Activated CD4-positive, alpha-beta T cell treated with anti-CD3 and anti-CD28 coated beads, Interleukin-2, amount 10 ng/mL, durations not matched to agents 7 days and 5 days (primary cell): ENCODE measurements at places on chromosomes 1 and 21. TPM values are rescaled to one million over a fixed set of nuclear protein-coding genes. Genes with fewer than 3 reads are reported as not detected.

- H3K27ac ChIP-seq, result no peak overlapping the region
- H3K27me3 ChIP-seq, result peaks cover 8% of the 10 kb centered on the region
- no peak overlapping the region for H3K4me3 ChIP-seq
- no peaks in the 10 kb centered on the region for H3K4me1 ChIP-seq
- no peaks in the 10 kb centered on the region for H3K36me3 ChIP-seq
Observed at GRCh38 chr21:44729336-44730027, 18.1 kb upstream of the TSPEAR start.

GRCh38 chr1:93253516-93253915 lies 73.0 kb downstream of the CCDC18 start:
- DNase-seq, result no peak
- peaks cover 3% of the 10 kb centered on the region for H3K4me1 ChIP-seq
- no peak overlapping the region for H3K4me3 ChIP-seq

DNA sequence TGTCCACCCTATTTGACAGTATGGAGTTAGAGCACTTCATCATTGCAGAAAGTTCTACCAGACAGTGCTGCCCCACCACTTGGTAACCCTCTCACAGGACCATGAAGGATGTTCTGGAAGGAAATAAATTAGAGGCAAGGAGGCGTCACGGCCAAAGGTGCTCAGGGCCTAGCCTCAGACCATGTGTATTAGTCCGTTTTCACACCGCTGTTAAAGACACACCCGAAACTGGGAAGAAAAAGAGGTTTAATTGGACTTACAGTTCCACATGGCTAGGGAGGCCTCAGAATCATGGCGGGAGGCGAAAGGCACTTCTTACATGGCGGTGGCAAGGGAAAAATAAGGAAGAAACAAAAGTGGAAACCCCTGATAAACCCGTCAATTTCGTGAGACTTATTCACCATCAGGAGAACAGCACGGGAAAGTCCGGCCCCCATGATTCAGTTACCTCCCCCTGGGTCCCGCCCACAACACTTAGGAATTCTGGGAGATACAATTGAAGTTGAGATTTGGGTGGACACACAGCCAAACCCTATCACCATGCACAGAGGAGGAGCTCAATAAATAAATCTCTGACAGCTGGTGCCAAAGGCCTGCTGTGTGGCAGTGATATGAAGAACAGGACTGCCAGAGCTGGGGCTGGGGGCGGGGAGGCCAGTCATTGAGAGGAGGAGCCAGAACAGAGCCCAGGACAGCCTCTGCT lies 75.8 kb downstream of the FHAD1 start:
- DNase-seq, result no peak
- H3K4me1 ChIP-seq, result peaks cover 3% of the 10 kb centered on the region
- no peak overlapping the region for H3K27ac ChIP-seq
- no peak overlapping the region for H3K4me3 ChIP-seq

GRCh38 chr1:111848852-111849545 lies 93.3 kb downstream of the DDX20 start:
- no peak overlapping the region for H3K27ac ChIP-seq
- no peak overlapping the region for H3K4me3 ChIP-seq
- no peak for DNase-seq
- no peaks in the 10 kb centered on the region for H3K4me1 ChIP-seq
- no peaks in the 10 kb centered on the region for H3K36me3 ChIP-seq

The LRRC38 gene
- not detected for total RNA-seq

GRCh38 chr1:88284666-88285366 lies 399.3 kb upstream of the PKN2 start:
- no peak overlapping the region for H3K27ac ChIP-seq
- DNase-seq, result no peak
- H3K4me3 ChIP-seq, result no peak overlapping the region
- H3K36me3 ChIP-seq, result no peaks in the 10 kb centered on the region

The PCAT6 gene
- not detected for total RNA-seq

The S100A12 gene
- total RNA-seq, result not detected

The PTPN14 gene
- total RNA-seq, result 0.37 TPM

The DRAXIN gene
- 0.62 TPM for total RNA-seq

GRCh38 chr1:108685529-108685928 lies 6.6 kb upstream of the PRPF38B start:
- no peak for DNase-seq
- no peak overlapping the region for H3K27ac ChIP-seq
- H3K4me3 ChIP-seq, result no peak overlapping the region
- peaks cover 9% of the 10 kb centered on the region for H3K27me3 ChIP-seq

The THEM4 gene
- total RNA-seq, result 34.0 TPM

DNA sequence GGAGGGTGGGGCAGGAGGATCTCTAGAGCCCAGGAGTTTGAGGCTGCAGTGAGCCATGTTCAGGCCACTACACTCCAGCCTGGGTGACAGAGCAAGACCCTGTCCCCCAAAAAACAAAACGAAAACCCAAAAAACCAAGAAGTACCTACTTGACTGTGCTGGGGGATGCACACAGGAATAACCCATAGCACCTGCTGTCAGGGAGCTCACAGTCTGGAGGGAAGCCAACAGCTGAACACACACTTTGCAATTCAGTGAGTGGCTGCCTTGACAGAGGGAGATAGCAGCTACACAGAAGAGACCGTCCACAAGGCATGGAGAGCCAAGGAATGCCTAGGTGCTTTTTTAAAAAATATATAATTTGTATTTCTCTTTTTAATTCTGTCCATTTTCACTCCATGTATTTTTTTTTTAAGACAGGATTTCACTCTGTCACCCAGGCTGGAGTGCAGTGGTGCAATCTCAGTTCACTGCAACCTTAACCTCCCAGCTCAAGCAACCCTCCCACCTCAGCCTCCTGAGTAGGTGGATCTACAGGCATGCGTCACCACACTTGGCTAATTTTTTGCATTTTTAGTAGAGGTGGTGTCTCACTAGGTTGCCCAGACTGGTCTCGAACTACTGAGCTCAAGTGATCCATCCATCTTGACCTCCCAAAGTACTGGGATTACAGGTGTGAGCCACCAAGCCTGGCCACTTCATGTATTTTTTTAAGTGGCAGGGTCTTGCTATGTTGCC lies 68.7 kb downstream of the NID1 start:
- H3K4me1 ChIP-seq, result peaks cover 52% of the 10 kb centered on the region
- no peak overlapping the region for H3K4me3 ChIP-seq
- H3K36me3 ChIP-seq, result peaks cover 4% of the 10 kb centered on the region
- no peak for DNase-seq
- H3K27ac ChIP-seq, result no peak overlapping the region
- H3K27me3 ChIP-seq, result no peaks in the 10 kb centered on the region

The NPPB gene
- not detected for total RNA-seq
